ENCODE measurements at places on chromosomes 11 and 22. TPM values are rescaled to one million over a fixed set of nuclear protein-coding genes. Genes with fewer than 3 reads are reported as not detected.

The BEST1 gene
- 0.91 TPM for total RNA-seq

The OR51E1 gene
- 2.1 TPM for total RNA-seq

The NLRP10 gene
- total RNA-seq = not detected

The MPPED2 gene
- 4.0 TPM for total RNA-seq

The HBB gene
- 67.5 TPM for total RNA-seq

The ANKK1 gene
- 0.34 TPM for total RNA-seq

- H3K36me3 ChIP-seq = no peaks in the 10 kb centered on the region
- peak; percentile 25 for DNase-seq
- H3K4me1 ChIP-seq = no peaks in the 10 kb centered on the region
- no peaks in the 10 kb centered on the region for H3K27me3 ChIP-seq
- no peak overlapping the region for H3K27ac ChIP-seq
Measured at GRCh38 chr22:22752556-22753477, 108.4 kb downstream of the GGTLC2 start.
